Endodermal cell (in vitro differentiated cells): ENCODE measurements at places on chromosomes 3 and 15. TPM values are rescaled to one million over a fixed set of nuclear protein-coding genes. Genes with fewer than 3 reads are reported as not detected.

The ARPP21 gene
- total RNA-seq, result not detected in 2 replicates

The SMCO1 gene
- total RNA-seq, result not detected in 2 replicates

DNA sequence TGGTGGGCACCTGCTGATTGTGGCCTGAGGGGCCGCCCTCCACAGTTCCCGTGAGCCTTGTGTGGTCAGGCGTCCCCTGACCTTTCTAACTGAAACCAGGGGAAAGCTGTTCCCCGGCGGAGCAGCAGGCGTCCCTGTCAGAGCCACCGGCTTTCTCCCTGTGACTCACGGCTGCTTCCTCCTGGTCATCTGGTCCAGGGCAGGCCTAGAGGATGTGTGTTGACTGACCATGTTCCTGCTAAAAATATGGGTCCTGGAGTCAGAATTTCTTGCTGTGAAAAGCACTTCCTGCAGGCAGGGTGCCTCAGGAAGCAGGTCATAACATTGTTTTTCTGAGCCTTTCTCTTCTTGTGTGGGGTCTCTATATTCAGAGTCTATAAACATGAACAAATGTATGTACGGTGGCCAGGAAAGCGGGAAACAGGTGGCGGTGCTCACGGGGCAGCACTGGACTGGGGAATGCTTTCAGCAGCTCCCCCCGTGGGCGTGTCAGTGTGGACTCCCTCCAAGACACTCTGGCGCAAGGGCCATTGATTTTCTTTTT, 38.4 kb upstream of the CGNL1 start:
- H3K27ac ChIP-seq, result no peak overlapping the region
- no peaks in the 10 kb centered on the region for H3K4me1 ChIP-seq
- H3K4me3 ChIP-seq, result no peak overlapping the region
- no peaks in the 10 kb centered on the region for H3K36me3 ChIP-seq
- no peaks in the 10 kb centered on the region for H3K27me3 ChIP-seq

DNA sequence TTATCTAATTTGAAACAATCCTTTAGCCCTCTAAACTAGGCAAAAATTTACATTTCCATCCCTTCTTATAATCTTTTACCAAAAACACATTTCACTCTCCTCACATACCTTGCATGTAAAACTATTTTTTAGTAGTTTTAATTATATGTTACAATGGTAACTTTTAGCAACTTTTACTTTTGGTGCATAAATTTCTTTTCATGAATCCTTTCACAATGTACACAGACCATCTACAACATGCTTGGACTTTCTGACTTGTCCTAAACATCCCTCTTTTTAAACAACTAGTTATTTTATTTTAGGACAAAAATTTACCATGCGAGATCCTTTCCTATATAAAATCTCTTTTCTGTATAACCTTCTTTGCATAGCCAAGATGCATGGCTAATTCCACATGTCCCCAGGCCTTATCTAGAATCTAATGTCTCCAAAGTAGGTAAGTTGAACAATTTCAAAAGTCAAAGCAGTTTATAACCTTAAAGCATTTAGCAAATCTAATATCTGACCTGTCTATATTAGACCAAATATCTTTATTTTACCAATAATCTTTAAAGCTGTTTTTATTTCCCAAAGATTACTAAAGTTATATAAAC, 14.4 kb upstream of the ALDH1L1 start:
- H3K27me3 ChIP-seq, result no peaks in the 10 kb centered on the region
- no peaks in the 10 kb centered on the region for H3K4me1 ChIP-seq
- no peaks in the 10 kb centered on the region for H3K36me3 ChIP-seq
- DNase-seq, result no peak

GRCh38 chr3:131846296-131846924, 188.4 kb downstream of the CPNE4 start:
- peaks cover 9% of the 10 kb centered on the region for H3K27me3 ChIP-seq
- no peak for DNase-seq
- H3K27ac ChIP-seq, result no peak overlapping the region
- no peaks in the 10 kb centered on the region for H3K4me1 ChIP-seq
- no peaks in the 10 kb centered on the region for H3K36me3 ChIP-seq

GRCh38 chr3:177378168-177378567, 180.9 kb upstream of the TBL1XR1 start:
- no peaks in the 10 kb centered on the region for H3K36me3 ChIP-seq
- H3K27me3 ChIP-seq, result no peaks in the 10 kb centered on the region
- no peak for DNase-seq

DNA sequence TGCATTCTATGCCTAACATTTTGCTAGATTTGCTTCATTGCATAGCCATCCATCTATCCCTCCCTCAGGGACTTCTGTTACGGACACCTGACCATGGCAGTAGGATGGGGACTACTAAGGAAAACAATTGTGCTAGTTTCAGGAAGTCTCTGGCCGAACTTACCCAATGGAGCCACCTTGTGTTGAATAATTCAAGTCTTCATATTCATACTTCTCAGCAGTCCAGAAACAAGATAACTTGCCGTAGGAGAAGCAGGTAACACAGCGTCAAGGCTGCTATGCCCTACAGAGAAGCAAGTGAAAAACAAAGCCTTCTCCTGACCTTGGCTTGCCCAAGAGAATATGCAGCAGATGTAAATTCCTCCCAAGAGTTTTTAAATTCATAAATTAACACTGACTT, 685.3 kb downstream of the GRM7 start:
- H3K4me1 ChIP-seq, result no peaks in the 10 kb centered on the region
- no peak for DNase-seq

GRCh38 chr3:60675424-60675823, 575.8 kb downstream of the FHIT start:
- no peak for DNase-seq
- peaks cover 1% of the 10 kb centered on the region for H3K4me1 ChIP-seq
- no peak overlapping the region for H3K4me3 ChIP-seq
- H3K27me3 ChIP-seq, result no peaks in the 10 kb centered on the region

GRCh38 chr3:72633534-72633933, 214.7 kb downstream of the SHQ1 start:
- DNase-seq, result no peak
- no peaks in the 10 kb centered on the region for H3K36me3 ChIP-seq
- H3K4me3 ChIP-seq, result no peak overlapping the region
- H3K4me1 ChIP-seq, result no peaks in the 10 kb centered on the region
- H3K27me3 ChIP-seq, result no peaks in the 10 kb centered on the region

DNA sequence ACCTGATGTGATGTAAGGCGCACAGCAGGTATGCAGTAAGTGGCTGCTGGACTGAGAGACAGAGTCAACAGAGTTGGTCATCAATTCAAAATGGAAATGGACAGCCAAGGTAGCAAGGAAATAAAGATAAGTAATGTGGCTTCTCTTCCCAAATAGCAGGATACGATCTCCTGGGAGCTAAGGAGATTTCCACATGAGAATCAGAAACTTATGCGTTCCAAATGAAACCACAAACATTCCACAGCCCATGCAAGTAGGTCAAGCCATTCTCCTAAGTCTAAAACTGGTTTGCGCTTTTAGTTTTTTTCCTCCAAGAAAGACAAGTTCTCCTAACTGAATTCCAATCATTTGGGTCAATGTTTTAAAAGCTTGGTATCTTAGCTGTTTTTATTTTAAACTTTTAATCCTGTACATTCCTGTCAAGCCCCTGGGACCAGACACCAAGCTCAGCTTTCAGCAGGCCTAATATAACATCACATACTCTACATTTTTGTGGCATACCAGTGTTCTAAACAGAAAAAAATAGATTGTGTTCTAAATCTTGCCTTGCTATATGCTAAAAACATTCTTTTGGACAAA, 73.7 kb upstream of the TSPAN3 start:
- H3K27ac ChIP-seq, result peak overlapping the region; percentile 8
- H3K36me3 ChIP-seq, result no peaks in the 10 kb centered on the region
- no peak overlapping the region for H3K4me3 ChIP-seq
- H3K4me1 ChIP-seq, result no peaks in the 10 kb centered on the region
- no peaks in the 10 kb centered on the region for H3K27me3 ChIP-seq

GRCh38 chr3:28808068-28808467, 459.4 kb upstream of the AZI2 start:
- H3K27me3 ChIP-seq, result no peaks in the 10 kb centered on the region
- H3K4me3 ChIP-seq, result no peak overlapping the region
- H3K4me1 ChIP-seq, result no peaks in the 10 kb centered on the region
- H3K27ac ChIP-seq, result no peak overlapping the region
- no peak for DNase-seq

DNA sequence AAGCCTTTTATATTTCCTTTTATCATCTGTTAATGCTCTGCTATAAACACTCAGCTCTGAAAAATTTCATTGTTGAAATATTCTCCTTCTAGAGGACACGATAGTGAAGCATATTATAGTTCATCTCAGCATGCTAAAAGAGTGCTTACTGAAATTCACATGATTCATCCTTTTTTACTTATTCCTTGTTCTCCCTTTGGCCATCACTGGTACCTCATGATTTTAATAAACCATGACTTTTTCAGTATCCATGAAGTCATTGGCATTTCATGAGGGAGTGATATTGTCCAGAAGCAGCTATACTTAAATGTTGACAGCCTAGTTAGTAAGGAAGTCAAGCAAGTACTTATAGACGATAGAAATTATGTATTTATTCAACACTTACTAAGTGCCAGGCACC, 112.7 kb downstream of the PROS1 start:
- DNase-seq, result no peak
- H3K4me3 ChIP-seq, result no peak overlapping the region
- H3K27me3 ChIP-seq, result no peaks in the 10 kb centered on the region
- no peaks in the 10 kb centered on the region for H3K36me3 ChIP-seq
- H3K4me1 ChIP-seq, result no peaks in the 10 kb centered on the region
- H3K27ac ChIP-seq, result no peak overlapping the region

The UBE2E1 gene
- total RNA-seq, result 119 and 120 TPM in 2 replicates

DNA sequence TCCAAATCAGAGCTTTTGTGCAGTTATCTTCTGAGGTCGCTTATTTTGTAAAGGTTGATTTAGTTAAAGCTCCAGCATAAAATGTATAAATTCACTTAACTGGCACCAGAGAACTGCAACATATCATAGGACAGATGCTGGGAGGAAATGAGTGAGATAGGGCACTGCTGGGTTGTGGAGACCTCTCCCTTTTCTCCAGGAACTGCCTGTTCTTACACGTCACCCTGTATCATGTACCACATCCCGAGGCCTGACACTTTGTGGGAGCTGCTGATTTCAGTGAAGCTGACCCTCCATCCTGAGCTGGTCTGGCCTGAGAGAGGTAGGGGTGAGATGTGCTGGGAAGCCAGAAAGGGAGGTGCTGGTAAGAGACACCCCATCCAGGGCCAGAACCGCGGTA, 213.8 kb upstream of the FEZF2 start:
- DNase-seq, result no peak
- H3K36me3 ChIP-seq, result peaks cover 7% of the 10 kb centered on the region
- H3K4me1 ChIP-seq, result no peaks in the 10 kb centered on the region
- peak overlapping the region; percentile 63 for H3K27ac ChIP-seq
- no peak overlapping the region for H3K4me3 ChIP-seq

DNA sequence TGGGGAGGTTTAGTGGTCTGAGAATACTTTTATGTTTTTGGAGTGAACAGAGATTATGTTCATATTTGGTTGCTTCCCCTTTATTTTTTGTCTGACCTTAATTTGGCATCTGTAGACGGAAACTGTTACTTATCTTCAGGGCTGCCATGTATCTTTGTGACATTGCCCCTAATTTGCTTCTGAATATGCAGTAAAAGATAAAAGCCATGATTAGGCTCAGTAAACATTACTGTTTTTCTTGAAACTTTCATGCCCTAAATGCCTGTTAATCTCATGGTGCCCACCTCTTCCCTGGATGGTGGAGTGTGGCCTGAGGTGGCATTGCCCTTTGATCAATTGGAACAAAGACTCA, 106.7 kb downstream of the C3orf70 start:
- no peak overlapping the region for H3K4me3 ChIP-seq
- peaks cover 13% of the 10 kb centered on the region for H3K36me3 ChIP-seq

- H3K36me3 ChIP-seq, result no peaks in the 10 kb centered on the region
- H3K27me3 ChIP-seq, result no peaks in the 10 kb centered on the region
- H3K4me1 ChIP-seq, result no peaks in the 10 kb centered on the region
- no peak for DNase-seq
Observed at GRCh38 chr3:153853163-153853562, 268.0 kb upstream of the ARHGEF26 start.

- H3K4me3 ChIP-seq, result no peak overlapping the region
- no peaks in the 10 kb centered on the region for H3K4me1 ChIP-seq
- peaks cover 73% of the 10 kb centered on the region for H3K27me3 ChIP-seq
- H3K27ac ChIP-seq, result no peak overlapping the region
- no peaks in the 10 kb centered on the region for H3K36me3 ChIP-seq
Observed at GRCh38 chr15:69523010-69524001, 70.7 kb downstream of the RPLP1 start.

GRCh38 chr3:132228923-132229322, 88.3 kb upstream of the ACP3 start:
- H3K27me3 ChIP-seq, result no peaks in the 10 kb centered on the region
- no peak for DNase-seq
- H3K36me3 ChIP-seq, result no peaks in the 10 kb centered on the region
- H3K27ac ChIP-seq, result no peak overlapping the region
- H3K4me3 ChIP-seq, result no peak overlapping the region

The SRGAP3 gene
- 5.4 to 20.7 TPM (median 8.1 TPM) in 3 replicates for total RNA-seq

The CELSR3 gene
- total RNA-seq, result 17.3 and 20.7 TPM in 2 replicates

- no peaks in the 10 kb centered on the region for H3K4me1 ChIP-seq
- H3K27ac ChIP-seq, result no peak overlapping the region
- H3K36me3 ChIP-seq, result no peaks in the 10 kb centered on the region
- DNase-seq, result peak; percentile 55
- H3K4me3 ChIP-seq, result no peak overlapping the region
- peaks cover 5% of the 10 kb centered on the region for H3K27me3 ChIP-seq
Observed at GRCh38 chr3:194075802-194076460, 60.0 kb upstream of the HES1 start.
